ENCODE measurements at places on chromosomes 5 and 9.

GRCh38 chr5:25552871-25553481, 908.2 kb upstream of the CDH10 start:
- no peak for DNase-seq

GRCh38 chr5:93580927-93581445, at the start of gene NR2F1-AS1:
Gene NR2F1-AS1, minus strand, starts transcription at chr5:93581219.
- DNase-seq: no peak

DNA sequence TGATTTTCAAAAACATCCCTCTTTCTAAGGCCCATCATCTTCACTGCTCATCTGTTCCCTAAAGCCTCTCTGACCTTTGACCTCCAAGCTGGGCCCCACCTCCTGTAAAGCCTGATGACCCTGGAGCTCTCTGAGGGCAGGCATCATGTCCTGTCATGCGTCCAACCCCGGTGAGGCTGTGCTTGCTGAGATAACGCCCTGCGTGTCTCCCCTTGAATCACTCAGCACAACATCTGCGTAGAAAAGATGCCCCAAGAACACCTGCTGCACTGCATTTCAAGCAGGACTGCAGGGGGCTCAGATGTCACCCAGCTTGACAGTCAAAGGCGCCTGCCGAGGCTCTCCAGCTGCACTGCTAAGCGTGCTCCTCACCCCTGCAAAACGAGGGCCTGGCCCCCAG, 78.0 kb downstream of the OTULIN start:
- no peak for DNase-seq

- no peak for DNase-seq
Measured at GRCh38 chr5:119009131-119009530, 20.8 kb upstream of the DTWD2 start.

DNA sequence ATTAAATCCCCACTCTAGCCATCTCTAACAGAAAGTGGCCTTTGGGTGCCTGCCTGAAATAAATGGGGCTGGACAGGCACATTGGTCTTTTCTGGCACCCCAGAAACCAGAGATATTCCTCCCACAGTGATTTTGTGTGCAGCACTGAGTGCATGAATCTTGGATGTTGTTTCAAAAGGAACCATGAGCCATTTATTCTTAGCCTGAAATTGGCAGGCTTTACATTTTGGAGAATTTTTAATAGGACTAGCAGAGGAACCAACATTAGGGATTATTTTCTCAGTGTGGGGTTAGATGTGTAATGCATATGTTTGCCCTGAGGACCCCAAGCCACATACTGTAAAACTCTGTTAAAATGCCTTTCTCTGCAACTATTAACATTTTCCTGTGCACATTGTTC, 451.3 kb downstream of the NFIB start:
- DNase-seq: no peak

DNA sequence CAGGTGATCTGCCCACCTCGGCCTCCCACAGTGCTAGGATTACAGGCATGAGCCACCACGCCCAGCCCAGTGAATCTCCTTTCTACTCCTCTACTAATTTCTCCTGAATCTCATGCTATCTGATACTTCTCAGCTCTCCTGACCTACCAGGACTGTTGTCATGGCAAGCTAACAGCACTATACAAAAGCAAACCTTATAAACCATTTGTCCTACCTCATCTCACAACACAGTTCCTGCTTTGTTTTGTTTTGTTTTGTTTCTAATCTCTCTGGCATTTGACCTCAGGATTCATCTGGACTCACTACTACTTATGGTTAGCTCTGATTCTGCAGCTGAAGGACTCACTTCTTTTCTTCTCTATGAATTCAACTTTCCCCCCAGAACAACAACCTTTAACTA, 734.8 kb downstream of the TLE1 start:
- no peak for DNase-seq

DNA sequence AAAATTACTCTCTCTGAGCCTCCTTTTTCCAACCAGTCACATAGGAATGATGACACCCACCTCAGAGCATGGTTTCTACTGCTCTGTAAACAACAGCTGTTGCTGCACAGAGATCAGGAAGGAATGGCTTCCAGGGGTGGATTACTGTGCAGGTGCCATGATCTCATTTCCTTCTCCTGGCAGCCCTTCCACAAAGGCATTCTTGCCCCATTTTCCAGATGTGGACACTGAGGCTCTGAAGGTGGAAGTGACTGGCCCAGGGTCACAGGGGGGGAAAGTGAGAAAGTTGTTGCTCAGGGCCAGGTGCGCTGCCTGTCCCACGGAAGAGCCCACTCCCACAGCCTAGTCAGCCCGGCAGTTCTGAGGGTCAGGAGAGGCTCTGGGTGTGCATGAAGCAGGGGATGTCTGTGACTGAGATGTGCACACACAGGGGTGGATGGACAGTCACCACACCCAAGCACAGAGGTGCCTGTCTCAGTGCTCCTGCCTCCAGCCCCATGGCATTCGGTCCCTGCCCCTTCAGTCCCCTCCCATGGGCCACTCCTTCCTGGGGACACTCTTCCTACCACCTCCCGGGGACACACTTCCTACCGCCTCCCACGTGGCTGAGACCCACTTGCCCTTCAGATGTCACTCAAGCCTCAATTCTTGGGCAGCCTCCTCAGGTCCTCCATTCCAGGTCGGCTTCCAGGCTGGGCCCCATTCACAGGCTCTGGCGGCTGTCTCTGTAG, 17.0 kb downstream of the FGFR4 start:
- DNase-seq: no peak

DNA sequence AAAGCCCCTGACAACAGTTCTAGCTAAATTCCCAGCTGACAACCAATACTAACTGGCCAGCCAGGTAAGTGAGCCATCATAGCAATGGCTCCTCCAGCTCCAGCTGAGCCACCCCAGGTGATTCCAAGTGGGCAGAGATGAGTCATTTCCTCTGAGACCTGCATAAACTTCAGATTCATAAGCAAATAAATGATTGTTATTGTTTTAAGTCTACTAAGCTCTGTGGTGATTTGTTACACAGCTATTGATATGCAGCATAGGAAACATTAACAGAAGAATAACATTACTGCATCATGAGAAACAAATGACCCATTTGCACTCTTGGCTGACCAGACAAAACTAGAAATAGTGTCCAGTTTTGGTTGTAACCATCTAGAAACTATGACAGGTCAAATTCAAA, 60.3 kb downstream of the TTC39B start:
- no peak for DNase-seq

DNA sequence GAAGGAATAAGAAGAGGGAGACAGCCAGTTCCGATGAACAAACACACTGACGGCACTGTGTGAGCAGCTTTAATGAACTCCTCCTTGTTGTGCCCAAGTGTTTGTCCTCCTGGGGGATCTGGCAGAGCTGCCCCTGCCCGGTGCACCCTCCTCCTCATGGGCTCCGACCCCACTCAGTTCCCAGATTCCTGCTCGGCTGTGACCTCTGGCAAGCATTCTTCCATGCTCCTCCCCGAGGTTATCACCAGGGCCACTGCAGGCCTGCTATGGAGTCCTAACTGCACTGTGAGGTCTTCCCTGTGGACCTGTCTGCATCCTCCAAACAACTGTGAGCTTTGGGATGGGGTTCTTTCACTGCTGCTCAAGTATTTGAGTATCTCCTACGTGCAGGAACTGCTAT, 142.2 kb downstream of the DCP2 start:
- DNase-seq: no peak

DNA sequence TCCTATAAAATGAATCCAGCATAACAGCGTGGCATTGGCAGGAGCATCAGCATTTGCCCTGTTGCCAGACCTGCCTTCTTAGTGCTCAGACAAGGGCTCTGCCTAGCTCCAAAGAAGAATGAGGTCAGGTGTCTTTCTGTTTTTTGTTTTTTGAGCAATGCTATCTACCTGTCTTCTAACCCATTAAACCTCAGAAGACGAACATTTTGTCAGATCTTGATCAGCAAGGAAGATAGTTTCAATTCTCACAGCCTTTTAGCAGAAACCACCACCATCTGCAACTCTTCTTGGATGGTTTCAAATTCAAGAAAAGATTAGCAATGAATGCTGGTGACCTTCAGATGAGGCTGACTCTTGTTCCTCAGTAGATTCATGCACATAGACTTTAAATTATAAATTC, 103.5 kb upstream of the IQGAP2 start:
- no peak for DNase-seq

GRCh38 chr5:126248611-126249010, 174.6 kb upstream of the GRAMD2B start:
- DNase-seq: no peak

- DNase-seq: no peak
Measured at GRCh38 chr9:129709438-129710168, 43.2 kb downstream of the PTGES start.

DNA sequence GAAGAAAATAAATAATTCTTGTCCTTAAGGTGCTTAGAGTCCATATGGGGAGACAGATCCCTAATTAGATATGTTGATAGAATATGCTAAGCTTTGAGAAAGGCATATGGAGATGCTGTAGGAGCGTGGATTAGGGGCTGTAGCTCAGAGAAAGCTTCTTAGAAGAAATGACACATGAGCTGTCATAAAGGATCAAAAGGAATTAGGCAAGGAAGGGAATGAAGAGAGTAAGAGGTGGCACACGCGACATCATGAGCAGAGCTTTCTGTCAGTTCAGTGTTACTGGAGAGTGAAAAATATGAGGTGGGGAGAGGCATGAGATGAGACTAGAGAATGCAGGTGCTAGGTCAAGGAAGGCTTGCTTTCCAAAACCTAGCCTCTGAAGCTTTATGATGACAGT, 118.6 kb downstream of the KIAA0825 start:
- no peak for DNase-seq

- DNase-seq: no peak
Measured at GRCh38 chr5:76771705-76772405, 47.0 kb upstream of the F2RL1 start.
